ENCODE measurements at places on chromosomes 12 and 14.

DNA sequence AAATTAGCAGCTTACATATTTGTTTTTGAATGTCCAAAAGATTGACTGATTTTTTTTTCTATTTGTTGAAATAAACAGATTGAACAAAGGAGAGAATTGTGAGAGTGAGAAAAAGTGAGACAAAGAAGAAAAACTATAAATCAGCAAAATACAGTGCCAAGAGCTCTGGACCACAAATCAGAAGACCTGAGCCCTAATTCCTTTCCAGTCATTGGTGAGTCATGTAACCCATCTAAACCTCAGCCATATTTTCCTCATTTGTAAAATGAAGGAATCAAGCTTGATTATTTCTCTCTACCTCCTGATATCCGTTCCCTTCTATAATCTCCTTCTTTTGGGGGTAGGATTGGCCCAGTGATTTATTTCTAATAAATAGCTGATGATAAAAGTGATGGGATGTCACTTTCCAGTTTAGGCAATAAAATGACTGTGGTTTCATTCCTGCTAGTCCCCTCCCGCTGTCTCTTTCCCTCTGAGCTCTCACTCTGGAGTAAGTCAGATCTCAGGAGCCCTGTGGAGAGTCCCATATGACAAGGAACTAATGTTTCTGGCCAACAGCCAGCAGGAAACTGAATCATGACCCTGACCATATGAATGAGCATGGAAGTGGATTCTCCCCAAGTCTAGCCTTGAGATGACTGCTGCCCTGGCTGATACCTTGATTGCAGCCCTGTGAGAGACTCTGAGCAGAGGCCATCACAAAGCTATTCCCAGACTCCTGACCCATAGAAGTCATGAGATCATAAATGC is 218.9 kb downstream of the ACSS3 start:
- peak; percentile 33 for DNase-seq

- no peak for DNase-seq
These were observed 100.9 kb upstream of the C14orf180 start for GRCh38 chr14:104478656-104479055.

DNA sequence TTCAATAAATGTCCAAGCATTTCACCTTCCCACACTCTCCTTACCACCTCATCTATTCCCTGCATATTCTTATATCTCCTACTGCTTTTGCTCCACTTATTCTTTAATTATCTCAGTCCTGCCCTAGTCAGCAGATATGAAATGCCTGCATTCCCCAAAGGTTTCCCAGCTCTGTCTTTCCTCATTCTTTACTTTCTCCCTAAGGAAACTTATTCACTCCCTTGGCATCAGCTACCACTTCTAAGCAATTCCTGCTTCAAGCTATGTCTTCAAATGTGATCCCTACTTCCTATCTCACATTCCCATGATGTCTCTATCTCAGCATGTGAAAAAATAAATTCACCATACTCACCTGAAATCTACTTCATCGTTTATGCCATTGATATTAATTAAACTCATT is 111.8 kb downstream of the CAPZA3 start:
- no peak for DNase-seq

DNA sequence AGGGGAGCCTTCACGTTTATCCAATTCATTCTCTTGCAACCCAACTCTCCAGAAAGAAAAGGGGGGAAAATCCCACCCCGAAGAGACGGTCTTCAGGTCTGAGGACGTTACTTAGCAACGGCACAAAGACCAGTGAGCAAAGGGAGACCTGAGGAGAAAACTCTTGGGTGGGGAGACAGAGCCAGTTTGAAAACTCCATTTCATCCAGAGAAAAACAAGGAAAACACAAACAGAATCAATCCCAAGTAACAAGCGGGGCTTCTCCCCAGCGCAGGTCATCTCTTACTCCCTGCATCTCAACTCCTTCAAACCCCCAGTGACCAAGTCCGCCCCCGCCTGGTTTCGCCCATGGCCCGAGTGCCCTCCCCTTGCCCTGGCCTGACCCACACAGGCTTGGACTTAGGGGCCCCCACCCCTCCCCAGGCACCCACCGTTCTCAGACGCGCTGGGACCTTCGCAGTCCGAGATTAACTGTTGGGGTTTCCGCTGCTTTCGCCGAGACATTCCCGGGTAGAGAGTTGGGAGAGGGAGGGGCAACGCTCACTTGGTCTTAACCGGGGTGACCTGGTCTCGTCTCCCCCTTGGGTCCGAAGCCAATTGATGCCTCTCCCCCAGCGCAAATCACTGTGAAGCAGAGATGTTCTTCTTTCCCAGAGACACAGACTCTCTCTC is 10.4 kb upstream of the SALL2 start:
- DNase-seq, result no peak

- no peak for DNase-seq
These were observed 55.0 kb downstream of the TPCN1 start for GRCh38 chr12:113276306-113276705.

DNA sequence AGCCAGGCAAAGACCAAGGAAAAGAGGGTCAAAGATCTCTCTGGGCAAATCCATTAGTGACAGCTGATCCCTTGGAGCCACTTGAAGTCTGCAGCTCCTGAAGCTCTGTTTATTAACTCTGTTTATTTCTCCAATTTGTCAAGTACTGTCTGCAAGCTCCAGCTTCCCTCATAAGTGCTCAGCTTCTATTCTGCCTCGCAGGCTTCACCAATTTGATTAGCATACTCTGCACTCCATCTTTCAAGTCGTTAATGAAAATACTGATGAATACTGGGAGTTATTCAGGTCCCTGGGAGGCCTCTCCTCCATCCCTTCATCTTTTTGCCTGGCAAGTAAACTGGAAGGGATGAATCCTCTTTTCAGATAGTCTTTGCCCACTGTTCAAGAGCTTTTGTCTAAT is 54.3 kb downstream of the TTC9 start:
- no peak for DNase-seq

GRCh38 chr14:70020352-70021170 is 141.3 kb downstream of the SMOC1 start:
- no peak for DNase-seq

- no peak for DNase-seq
These were observed 13.5 kb downstream of the SRGAP1 start for GRCh38 chr12:63857771-63858670.

- no peak for DNase-seq
These were observed 125.0 kb upstream of the DHRS4 start for GRCh38 chr14:23828616-23829015.

GRCh38 chr12:74598819-74599218 is 61.2 kb downstream of the ATXN7L3B start:
- no peak for DNase-seq

- no peak for DNase-seq
These were observed 224.4 kb upstream of the DAAM1 start for GRCh38 chr14:58963873-58964597.

DNA sequence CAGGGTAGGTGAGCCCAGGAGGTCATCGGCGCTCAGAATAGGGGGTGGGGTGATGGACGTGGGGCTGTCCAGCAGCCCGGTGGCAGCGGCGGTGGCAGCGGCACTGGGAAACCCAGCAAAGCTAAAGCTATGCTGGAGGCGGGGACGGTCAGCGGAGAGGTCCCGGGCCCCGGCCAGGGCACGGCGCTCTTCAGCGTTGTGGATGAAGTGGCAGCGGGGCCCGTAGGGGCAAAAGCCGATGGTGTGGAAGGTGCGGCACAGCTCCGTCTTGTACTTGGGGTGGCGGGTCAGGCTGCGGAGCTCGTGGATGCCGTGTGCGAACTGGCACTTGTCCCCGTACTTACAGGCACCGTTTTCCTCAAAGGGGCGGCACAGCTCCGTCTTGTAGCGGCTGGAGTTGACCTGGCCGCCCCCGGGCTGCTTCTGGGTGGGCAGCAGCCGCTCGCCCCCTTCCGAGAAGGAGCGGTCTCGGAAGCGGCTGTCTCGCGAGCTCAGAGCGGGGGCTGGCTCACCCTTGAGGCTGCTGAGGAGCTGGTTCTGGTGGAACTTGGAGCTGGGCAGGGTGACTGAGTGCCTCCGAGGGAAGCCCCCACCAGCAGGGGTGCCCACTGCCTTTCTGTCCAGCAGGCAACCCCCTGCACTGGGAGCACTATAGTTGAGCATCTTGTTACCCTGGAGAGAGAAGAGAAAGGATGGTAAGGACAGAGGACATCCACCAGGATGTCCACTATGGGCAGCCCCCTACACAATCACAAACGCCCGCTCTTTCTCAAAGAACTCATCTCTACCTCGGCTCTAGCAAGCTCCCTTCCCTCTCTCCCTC is 2.8 kb downstream of the ZFP36L1 start:
- DNase-seq, result peak; percentile 46

DNA sequence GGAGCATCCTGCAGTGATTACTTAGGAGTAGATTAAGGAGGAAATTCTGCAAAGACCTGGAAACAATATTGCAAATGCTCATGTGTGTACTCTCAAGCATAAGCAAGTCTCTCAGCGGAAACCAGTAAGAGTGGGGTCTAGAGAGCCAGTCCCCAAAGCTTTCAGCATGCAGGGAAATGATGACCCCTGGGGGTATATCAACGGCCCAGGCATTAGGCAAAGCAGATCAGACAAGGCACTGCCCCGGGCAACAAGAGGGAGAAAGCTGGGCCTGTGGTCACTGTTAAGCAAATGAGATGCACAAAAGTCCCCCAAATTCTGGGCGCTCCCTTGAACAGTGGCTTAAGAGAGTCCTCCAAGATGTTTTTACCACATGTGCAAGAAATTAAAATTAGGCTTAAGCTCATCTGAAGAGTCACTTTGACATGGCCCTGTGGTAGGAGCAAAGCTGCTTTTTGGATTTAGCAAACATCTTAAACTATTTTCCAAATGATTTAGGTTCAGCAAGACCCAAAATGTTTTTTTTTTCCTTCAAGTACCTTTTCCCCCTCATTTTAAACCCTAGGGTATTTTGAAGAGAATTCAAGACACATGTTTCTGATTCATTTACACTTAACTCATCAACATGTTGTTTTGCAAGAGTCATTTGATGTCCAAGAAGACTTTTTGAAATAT is 457.1 kb upstream of the TBX3 start:
- DNase-seq, result no peak

- DNase-seq, result no peak
These were observed 289.5 kb upstream of the E2F7 start for GRCh38 chr12:77354766-77355362.

- peak; percentile 53 for DNase-seq
These were observed 900 bp downstream of the C2CD5 start for GRCh38 chr12:22543246-22544037.

DNA sequence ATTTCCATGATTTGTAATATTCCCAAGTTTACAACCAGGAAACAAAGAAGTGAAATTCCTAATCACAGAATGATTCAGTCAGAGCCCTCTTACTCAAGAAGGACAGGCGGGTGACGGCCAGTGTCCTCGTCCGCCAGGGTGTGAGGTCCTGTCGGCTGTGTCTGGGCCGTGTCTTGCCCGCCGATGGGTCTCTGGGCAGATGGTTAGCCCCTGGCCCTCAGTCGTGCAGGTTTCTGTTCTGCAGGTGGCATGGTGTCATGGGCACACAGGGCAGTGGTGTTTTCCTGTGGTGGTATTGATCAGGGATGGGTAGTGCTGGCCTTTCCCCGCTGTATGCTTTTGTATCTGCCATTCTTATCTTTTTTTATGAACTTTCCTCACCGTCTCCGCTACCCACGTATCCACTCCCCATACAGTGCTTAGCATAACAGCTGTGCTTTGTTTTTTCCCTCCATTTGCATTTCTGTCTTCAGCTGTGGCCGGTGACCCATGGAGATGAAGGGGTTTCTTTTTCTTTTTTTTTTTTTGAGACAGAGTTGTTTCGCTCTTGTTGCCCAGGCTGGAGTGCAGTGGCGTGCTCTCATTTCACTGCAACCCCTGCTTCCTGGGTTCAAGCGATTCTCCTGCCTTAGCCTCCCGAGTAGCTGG is 100.7 kb downstream of the TSPAN9 start:
- DNase-seq, result no peak

DNA sequence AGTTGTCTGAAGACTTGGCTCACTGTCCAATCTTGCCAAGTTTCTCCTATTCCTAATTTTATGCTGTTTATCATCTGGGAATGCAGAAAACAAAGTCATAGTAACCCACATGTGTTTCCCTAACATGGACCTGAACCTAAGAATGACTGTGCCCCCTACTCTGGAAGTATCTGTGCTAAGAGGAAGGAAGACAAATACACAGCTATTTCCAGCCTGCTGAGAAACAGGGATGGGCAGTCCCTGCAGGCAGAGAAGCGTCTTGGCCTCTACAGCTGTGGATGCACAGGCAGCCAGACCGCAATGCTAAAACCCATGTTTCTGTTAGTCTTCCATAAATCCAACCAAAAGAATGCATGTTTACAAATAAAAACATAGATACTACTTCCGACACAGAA is 56.2 kb downstream of the DUSP16 start:
- DNase-seq, result peak; percentile 59

DNA sequence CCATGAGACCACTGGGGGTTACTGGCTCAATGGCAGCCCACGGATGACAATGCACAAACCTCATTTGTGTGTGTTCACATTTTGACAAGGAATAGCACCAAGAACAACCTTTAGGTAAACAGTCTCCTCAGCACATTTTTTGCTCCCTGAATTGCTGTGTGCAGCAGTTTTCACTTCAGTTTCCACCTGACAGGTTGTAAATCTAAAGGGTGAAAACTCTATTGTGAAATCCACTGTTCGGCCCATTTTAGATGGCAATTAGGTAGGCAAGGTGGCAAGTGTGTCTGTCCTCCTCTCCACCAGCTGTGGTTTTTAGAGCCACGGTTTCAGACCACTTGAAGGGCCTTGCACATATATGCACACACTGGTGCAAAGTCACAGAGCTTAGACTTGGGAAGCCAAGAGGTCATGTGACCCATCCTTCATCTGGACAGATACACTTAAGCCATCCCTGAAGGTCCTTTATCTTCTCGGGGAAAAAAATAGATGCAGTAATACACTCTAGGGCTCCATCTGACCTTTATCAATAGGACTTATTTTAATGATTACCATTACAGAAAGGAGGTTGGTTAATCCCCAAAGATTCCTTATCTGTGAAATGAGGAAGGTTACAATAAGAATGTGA is 23.2 kb downstream of the HAL start:
- DNase-seq, result no peak

DNA sequence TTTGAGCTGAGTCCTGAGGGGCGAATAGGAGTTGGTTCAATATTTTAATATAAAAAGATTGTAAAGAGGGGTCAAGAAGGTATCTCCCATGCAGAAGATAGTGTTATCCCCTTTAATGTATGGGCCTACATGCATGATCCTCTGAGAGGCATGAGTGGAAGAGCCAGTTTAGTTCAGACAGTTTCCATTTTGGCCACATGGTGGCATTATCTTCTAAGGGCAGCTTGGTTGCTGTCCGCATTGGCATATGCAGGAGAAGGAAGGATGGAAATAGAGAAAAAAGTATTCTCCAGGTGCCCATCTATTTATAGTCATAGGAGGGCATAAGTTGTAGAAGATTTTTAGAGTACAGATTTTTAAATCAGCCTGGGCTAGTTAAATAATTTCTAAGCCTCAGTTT is 5.4 kb downstream of the SAMD4A start:
- DNase-seq, result peak; percentile 45

DNA sequence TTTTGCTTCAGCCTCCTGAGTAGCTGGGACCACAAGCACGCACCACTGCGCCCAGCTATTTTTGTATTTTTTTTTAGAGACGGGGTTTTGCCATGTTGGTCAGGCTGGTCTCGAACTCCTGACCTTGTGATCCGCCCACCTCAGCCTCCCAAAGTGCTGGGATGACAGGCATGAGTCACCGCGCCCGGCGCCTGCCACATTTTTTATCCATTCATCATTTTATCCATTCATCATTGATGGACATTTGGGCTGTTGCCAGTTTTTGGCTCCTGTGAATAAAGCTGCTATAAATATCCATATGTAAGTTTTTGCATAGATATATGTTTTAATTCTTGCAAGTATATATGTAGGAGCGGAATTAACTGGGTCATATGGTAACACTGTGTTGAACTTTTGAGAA is 79.5 kb downstream of the DAAM1 start:
- peak; percentile 55 for DNase-seq
